ENCODE measurements at places on chromosomes 2 and 18.

- DNase-seq, result no peak
Observed at GRCh38 chr2:144670738-144671137, 150.8 kb upstream of the ZEB2 start.

GRCh38 chr2:215698566-215698965 is 262.7 kb upstream of the FN1 start:
- DNase-seq, result no peak

- no peak for DNase-seq
Observed at GRCh38 chr2:100038011-100038410, 104.4 kb downstream of the AFF3 start.

- DNase-seq, result no peak
Observed at GRCh38 chr2:134290358-134290757, 36.5 kb downstream of the MGAT5 start.

DNA sequence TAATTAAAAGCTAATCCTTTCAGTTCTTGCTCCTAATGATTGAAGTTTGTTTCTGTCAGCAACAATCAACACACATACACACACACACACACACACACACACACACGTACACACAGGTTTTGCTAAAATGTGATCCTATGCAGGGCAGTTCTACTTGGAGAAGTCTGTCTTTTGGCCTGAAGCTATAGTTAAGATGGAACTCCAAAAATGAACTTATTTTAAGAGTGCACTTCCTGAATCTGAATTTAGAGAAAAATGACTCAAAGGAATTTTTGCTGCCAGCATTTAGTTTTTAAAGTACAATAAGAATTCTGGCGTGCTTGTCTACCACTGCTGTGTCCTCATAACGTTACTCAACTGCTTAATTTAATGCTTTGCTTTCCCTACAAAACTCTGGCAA is 6.6 kb downstream of the GALNT5 start:
- DNase-seq, result no peak
